Activated CD4-positive, alpha-beta T cell treated with anti-CD3 and anti-CD28 coated beads, Interleukin-2, amount 10 ng/mL, durations not matched to agents 24 days and 14 days (primary cell): ENCODE measurements at places on chromosomes 12 and 14. TPM values are rescaled to one million over a fixed set of nuclear protein-coding genes. Genes with fewer than 3 reads are reported as not detected.

RILPL2 gene
- total RNA-seq: 17.2 TPM in 2 replicates

RNASE1 gene
- total RNA-seq: not detected in 2 replicates

CDKL1 gene
- total RNA-seq: 4.8 and 5.7 TPM in 2 replicates

SERPINA9 gene
- not detected in 2 replicates for total RNA-seq

DCP1B gene
- 9.9 and 10.4 TPM in 2 replicates for total RNA-seq

KLRC4 gene
- total RNA-seq: not detected in 2 replicates

OVCH1 gene
- total RNA-seq: not detected in 2 replicates

TRPV4 gene
- total RNA-seq: not detected in 2 replicates
